ENCODE measurements at places on chromosomes 12 and 14.
A peak's percentile ranks its signal among the peaks of the same experiment; 100 is the strongest.

GRCh38 chr12:110100315-110100970 lies 23.7 kb upstream of the IFT81 start:
- peak; percentile 52 for DNase-seq

DNA sequence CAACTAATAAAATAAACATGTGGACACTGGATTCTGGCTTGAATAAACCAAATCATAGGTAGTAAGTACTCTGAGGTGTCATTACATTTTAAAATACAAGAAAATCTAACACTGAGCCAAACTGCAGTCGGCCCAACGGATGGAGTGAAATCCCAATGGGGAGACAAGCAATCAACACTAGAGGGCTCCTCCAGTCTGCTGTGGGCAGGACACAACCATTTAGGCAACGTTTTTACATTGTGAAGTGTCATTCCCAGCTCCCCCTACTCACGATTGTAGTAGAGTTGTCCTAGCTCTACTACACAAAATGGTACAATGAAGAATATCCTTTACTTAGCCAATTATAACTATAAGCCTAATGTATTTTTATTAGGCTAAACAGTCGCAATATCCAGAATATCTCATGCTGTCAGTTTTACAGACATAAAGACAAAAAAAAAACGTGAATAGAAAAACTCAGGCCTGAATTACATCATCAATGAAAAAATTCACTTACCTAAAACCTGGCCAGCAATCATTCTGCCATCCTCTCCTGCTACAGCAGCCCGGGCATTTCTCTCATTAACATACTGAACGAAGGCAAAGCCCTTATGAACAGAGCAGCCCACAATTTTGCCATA lies 35.7 kb downstream of the HNRNPC start:
- no peak for DNase-seq

DNA sequence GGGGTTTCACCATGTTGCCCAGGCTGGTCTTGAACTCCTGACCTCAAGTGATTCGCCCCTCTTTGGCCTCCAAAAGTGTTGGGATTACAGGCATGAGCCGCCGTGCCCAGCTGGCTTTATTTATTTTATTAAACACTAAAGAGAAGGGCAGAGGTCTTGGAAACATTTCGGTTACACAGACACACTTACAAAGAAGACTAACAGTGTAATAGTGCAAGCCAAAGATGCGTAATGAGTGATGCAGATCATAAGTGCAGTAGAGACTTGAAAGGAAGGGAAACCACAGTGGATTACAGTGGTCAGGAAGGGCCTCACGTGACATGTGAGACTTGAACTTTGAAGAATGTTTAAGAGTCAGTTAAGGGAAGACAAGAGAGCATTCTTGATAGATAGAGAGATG lies 33.9 kb upstream of the CDK17 start:
- DNase-seq: peak; percentile 16

DNA sequence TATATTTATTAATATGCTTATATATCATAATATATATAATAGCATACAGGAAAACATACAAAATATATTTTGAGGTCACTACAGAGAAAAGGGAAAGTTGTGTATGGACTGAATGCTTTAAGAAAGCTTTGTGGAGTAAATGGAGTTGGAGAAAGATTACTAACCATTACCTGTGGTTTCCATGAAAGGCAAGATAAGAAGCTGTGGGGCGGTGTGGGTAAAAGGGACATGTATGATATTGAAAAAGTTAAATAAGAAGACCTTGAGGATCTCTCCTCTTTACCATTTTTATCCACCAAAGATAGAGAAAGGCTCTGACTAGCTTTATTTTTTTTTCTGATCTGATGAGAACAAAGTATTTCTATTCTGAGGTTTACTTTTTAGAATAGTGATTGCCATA lies 404.4 kb downstream of the TRHDE start:
- no peak for DNase-seq
